Posterior vena cava (tissue), 2 donors: ENCODE measurements at places on chromosomes 13 and 19. TPM values are rescaled to one million over a fixed set of nuclear protein-coding genes. Genes with fewer than 3 reads are reported as not detected.

DNA sequence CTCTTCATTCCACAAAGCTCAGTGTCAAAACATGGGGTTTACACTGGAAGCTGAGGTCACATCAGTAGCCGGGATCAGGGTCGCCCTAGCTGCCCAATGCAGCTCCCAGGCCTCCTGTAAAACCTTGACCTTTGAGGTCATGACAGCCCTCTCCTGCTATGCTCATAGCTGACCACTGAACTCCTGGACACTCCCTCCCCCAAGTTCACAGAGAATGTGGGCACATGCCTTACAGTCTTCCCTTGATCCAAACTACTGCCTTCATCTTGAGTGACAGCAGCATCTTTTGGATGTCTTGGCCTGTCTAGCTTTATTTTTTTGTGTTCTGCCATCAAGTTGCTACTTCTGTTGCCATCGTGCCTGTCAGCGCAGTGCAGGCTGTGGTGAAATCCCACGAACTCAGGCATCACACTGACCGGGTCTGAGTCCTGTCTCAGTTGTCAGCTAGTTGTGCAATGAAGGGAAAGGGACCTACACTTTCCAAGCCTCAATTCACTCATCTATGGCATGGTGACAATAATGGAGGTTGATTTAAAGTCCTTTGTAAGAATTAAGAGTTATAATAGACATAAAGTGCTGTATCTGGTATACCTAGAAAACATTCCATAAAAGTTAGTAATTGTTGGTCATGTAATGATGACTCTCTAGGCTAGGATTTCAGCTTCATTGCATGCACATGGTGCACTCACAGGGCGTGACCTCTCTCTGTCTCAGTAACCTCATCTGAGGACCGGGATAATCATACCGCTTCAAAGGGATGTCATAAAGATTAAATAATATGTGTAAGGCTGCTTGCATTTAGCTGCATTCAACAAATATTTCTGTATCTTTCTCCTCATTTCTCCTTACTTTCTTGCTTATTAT lies 16.4 kb upstream of the ALOX5AP start:
- DNase-seq: no peak

DNA sequence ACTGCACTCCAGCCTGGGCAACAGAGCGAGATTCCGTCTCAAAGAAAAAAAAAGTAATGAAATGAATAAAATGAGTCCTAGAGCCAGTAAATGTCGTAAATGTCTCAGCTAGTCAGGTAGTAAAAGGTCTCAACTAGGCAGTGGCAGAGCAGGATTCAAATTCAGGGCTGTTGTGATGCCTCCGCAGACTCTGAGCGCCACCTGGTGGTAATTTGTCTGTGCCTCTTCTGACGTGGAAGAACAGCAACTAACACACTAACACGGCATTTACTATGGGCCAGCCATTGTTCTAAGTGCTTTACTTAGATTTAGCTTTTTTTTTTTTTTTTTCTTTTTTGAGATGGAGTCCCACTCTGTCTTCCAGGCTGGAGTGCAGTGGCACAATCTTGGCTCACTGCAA lies 30.2 kb downstream of the CYP2F1 start:
- DNase-seq: peak; percentile 89

DNA sequence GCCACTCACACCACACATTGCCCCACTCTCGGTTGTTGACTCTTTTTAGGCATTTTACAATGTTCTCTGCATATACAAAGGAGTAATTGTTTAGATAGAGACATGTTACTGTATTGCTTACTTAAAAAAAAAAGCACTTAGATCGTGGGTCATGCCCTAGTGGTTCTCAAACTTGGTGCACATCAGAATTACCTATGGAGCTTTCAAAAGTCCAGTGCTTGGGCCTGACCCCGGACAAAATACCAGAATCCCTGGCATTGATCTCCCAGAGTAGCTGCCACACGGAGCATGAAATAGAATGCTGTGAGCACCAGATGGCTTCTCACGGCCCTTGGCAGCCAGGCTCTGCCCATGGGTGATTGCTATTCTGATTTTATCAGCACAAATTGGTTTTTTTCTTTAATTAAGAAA lies 20.0 kb downstream of the ACP7 start:
- no peak for DNase-seq

Gene NMRK2
- total RNA-seq: 2.3 TPM
